Stomach (tissue), 19 donors: ENCODE measurements at places on chromosomes 6 and 20. TPM values are rescaled to one million over a fixed set of nuclear protein-coding genes. Genes with fewer than 3 reads are reported as not detected.

The STMND1 gene
- not detected for total RNA-seq

DNA sequence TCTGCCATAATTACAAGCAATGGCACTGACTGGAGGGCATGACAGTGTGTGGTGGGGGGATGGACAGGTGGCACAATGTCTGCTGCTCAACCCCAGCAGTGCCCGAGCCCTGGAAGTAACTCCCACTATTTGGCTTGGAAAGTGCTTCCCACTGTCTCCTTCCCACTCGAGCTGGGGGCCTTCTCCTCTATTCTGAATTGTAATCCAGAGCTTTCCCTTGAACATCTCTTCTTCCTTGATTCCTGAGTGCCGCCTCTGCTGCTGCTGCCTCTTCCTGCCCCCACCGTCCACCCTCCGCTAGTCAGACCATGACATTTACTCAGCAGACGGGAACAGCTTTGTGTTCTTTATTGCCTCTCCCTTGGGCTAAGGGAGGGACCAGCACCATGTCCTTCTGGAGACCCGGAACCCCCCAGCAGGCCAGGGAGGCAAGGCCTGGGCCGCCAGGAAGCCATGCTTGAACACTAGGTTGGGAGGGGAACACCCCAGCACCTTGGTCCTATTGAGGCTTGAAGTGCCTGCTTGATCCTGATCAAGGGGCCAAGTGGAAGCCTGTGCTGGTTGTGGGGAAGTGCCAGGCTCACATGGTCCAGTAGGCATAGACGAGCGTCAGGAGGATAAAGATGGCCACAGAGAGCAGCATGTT is 17.0 kb downstream of the CCDC167 start:
- H3K4me3 ChIP-seq, result no peak overlapping the region
- DNase-seq, result no peak
- H3K4me1 ChIP-seq, result no peaks in the 10 kb centered on the region
- H3K36me3 ChIP-seq, result peaks cover 84% of the 10 kb centered on the region
- H3K27me3 ChIP-seq, result no peaks in the 10 kb centered on the region
- no peak overlapping the region for H3K27ac ChIP-seq

The SYCP2L gene
- not detected for total RNA-seq

DNA sequence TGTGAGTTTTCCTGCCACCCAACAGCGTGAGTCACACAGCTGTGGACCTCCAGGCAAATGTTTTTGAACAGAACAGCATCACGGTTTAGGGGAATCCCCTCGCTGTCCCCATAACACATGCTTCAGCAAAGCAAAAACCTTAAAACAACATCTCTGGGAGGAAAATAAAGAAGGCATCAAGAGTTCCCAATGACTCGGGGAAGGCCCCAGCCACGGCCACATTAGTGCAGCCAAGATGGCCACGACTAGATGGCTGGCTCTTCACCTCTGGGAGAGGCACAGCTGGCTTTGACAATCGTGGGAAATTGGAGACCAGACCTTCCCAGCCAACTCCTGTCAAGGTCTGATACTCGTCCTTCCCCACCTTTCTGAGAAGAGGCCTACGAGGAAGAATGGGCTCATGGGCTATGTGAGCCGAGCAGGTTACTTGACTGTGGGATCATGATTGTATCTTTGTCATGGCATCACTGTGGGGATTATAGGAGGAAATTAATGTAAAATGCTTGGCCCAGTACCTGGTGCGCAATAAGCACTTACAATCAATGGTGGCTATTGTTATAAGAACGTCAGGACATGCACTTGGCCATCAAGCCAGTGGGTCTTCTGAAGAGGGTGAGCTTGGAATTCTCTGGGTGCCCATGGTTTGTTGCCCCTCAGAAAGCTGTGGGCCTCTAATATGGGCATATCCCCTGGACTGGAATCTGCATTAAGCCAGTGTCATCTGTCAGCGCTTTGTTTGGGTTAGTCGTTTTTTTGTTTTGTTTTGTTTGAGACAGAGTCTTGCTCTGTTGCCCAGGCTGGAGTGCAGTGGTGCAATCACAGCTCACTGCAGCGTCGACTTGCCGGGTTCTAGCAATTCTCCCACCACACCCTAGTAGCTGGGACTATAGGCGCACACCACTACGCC is 43.6 kb downstream of the FGD2 start:
- no peaks in the 10 kb centered on the region for H3K27me3 ChIP-seq
- H3K4me3 ChIP-seq, result no peak overlapping the region
- peaks cover 21% of the 10 kb centered on the region for H3K4me1 ChIP-seq
- no peaks in the 10 kb centered on the region for H3K36me3 ChIP-seq

DNA sequence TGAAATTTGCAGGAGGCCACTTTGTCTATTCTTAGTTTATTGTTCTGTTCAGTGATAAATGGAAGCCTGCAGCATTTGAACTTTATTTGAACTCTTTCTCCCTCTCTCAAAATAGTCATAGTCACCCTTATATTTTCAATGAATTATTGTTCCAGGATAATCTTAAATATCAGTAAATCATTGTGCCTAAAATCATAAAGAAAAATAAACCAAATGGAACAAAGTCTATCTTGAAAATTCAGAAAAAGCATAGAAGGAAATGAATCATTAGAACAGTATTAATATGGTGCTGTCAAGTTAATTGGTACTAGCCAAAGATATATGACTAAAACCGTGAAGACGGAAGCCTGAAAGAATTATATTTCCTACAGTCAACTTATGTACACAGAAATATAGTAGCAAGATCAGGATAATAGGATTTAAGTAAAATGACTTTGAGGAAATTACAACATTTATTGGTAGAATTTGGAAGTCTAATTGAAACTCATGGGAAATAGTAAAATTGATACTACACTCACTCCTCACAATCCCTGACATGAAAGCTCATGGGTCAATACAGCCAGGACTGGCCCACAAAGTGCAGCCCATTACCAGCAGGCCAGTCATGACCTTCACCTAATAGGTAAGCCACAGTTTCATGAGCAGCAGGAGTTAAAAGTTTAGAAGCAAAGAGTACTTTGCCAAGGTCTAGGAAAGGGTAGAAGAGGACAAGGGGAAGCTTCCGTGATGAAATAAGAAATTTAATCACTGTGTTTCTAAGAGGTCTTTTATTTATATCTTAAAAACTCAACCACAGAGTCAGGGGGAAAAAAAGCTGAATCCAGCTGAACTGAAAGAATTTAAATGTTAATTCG is 119.9 kb upstream of the ENPP5 start:
- peak; percentile 13 for DNase-seq
- H3K4me1 ChIP-seq, result peaks cover 21% of the 10 kb centered on the region
- H3K36me3 ChIP-seq, result no peaks in the 10 kb centered on the region
- H3K27ac ChIP-seq, result no peak overlapping the region
- H3K4me3 ChIP-seq, result no peak overlapping the region

DNA sequence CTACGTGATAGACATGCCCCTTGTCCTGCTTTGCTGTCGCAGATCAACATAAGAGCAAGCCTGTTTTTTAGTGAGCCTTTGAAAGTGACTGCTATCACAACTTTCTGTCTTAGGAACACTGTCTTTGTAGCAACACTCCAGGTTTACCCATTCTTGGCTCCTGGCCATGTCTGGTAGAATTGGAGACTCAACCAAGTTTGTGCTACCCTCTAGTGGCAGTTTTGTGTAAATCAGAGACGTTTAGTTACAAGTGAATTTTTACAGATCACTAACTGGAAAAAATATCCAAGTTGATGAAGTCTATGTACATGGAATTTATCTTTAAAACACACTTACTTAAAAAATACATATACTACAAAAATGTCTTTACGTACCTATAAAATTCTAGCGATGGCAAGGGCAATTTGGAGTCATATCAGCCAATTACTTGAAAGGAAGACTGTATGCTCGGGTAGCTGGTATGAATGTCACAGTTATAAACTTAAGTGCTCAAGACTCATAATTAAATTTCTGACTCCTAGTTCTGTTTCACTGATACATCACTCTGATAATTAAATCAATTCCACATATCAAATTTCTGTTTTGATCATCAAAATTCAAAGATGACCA is 101.4 kb downstream of the ADGB start:
- no peak overlapping the region for H3K4me3 ChIP-seq
- DNase-seq, result peak; percentile 92
- no peaks in the 10 kb centered on the region for H3K27me3 ChIP-seq
- peaks cover 3% of the 10 kb centered on the region for H3K4me1 ChIP-seq

DNA sequence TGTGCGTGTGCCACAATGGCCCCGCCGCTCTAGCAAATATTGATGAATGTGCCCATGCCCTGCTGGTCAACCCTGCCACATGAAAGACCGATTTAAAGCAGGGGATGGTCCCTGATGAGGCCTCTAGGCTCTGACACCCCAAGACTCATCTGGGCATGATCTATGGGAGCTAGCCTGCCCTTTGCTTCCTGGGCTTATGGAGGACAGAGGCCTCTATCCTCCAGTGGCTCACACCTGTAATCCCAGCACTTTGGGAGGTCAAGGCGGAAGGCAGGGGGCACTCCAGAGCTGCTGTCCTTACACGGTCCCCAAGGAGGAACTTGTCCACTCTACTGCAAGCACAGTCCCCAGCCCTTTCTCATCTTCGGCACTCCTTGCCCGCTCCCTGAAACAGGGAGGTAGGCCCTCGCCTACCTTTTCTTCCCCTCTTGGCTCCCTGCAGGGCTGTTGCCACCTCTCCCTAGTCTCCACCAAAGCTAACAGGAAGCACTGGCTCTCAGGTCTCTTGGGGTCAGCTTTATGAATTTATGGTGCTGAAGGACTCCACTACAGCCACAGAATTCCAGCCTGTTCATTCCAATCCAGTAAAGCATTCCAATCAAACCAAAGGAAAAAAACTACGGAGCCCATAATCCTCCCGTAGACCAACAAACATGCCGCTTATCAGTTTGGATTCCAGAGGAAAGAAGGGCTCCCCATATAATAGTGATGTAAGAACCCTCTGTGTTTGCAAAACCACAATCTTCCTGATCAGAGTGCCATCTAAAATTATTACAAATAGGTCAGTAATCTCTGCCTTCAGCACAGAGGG is 48.7 kb upstream of the FOXQ1 start:
- H3K27me3 ChIP-seq, result no peaks in the 10 kb centered on the region
- H3K4me3 ChIP-seq, result no peak overlapping the region
- no peak overlapping the region for H3K27ac ChIP-seq
- no peak for DNase-seq
- no peaks in the 10 kb centered on the region for H3K36me3 ChIP-seq

DNA sequence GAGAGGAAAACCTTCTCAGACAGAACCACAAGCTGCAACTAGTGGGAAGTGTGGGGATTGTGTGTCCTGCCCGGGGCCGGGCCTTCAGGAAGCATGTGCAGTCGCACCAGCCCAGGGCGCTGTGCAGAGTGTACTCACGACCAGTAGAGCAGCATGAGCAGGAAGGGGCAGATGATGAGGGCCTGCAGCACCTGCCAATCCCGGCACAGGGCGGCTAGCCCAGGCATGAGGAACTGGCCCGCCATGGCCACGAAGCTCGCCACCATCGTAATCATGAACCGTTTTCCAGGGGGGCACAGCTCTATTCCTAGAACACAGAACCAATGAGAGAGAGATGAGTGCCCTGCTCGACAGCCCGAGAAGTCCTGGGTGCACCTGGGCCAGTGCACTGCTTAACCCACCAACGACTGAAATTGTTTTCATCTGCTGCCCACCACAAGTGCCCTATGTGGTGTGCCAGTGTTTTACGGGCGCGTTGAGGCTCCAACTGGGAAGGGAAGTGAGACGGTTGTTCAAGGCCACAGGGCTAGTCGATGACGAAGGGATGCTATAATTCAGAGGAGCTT is 65.0 kb downstream of the PSMG4 start:
- peaks cover 6% of the 10 kb centered on the region for H3K36me3 ChIP-seq
- DNase-seq, result no peak
- H3K4me1 ChIP-seq, result peaks cover 12% of the 10 kb centered on the region

The SNAP91 gene
- total RNA-seq, result not detected

GRCh38 chr6:73476723-73477122 is 15.2 kb downstream of the MTO1 start:
- no peaks in the 10 kb centered on the region for H3K27me3 ChIP-seq
- H3K36me3 ChIP-seq, result peaks cover 100% of the 10 kb centered on the region
- H3K4me1 ChIP-seq, result no peaks in the 10 kb centered on the region

GRCh38 chr6:1644516-1645060 is 34.9 kb downstream of the FOXC1 start:
- no peaks in the 10 kb centered on the region for H3K36me3 ChIP-seq
- no peak for DNase-seq
- peaks cover 3% of the 10 kb centered on the region for H3K4me1 ChIP-seq
- H3K4me3 ChIP-seq, result no peak overlapping the region
- no peak overlapping the region for H3K27ac ChIP-seq

DNA sequence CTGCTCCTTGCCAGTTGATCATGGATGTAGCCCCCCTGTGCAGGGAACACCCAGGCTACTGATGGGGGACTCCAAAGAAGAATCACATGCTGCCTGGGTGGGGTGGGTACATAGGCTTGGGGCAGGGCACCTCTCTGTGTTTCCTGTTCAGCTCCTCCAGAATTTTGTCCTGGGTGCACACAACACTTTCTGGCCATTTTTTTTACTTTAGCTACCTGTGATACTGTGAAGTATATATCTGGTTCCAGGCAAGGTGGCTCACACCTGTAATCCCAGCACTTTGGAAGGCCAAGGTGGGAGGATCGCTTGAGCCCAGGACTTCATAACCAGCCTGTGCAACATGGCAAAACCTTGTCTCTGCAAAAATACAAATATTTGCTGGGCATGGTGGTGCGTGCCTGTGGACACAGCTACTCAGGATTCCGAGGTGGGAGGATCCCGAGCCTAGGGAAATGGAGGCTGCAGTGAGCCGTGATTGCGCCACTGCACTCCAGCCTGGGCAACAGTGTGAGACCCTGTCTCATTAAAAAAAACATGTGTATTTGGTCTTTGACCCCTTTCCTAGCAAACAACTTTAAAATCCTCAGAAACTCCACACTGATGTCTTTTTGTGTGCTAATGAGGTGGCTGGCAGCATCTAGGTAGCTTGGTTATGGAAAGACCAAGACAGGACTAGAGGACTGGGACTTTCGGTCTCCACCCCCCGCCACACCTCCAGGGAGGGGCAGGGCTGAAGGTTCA is 14.1 kb downstream of the SLC4A11 start:
- no peaks in the 10 kb centered on the region for H3K27me3 ChIP-seq
- DNase-seq, result no peak
- H3K4me3 ChIP-seq, result no peak overlapping the region
- H3K27ac ChIP-seq, result no peak overlapping the region

- H3K4me3 ChIP-seq, result no peak overlapping the region
- H3K36me3 ChIP-seq, result no peaks in the 10 kb centered on the region
- H3K27ac ChIP-seq, result no peak overlapping the region
- H3K4me1 ChIP-seq, result no peaks in the 10 kb centered on the region
- no peaks in the 10 kb centered on the region for H3K27me3 ChIP-seq
These were observed 823.2 kb downstream of the DHX35 start for GRCh38 chr20:39785252-39785917.

GRCh38 chr6:109053336-109053735 is 41.3 kb downstream of the SESN1 start:
- no peaks in the 10 kb centered on the region for H3K36me3 ChIP-seq
- H3K27me3 ChIP-seq, result no peaks in the 10 kb centered on the region
- H3K4me1 ChIP-seq, result no peaks in the 10 kb centered on the region
- no peak overlapping the region for H3K4me3 ChIP-seq
- no peak overlapping the region for H3K27ac ChIP-seq
- DNase-seq, result no peak
